Left forelimb (tissue), 1 donor: ENCODE measurements at places on chromosomes 3 and 15.

DNA sequence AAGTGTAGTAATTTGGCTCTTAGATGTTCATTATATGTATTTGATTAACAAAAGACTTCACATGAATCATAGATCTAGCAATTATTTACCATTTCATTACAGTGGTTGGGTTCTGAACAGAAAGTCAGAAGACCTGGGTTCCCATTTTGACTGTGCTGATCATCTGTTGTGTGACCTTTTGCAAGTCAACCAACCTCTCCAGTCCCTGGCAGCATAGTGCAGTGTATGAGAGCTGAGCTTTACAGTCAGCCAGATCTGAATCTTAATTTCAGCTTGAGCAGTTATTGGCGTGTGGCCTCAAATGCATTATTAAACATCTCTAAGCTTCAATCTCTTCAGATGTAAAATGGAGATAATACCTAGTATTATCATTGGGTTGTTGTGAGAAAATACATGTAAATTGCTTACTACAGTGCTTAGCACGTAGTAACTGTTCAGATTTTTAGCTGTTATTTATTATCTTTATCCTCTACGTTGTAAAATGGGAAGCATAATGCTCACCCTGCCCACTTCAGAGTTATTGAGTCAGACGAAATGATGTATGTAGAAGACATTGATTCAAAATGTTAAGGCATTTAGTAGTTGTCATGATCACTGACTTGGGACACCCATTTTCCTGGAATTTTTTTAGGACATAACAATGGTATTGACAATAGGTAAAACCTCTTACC lies 104.0 kb downstream of the KLHL25 start:
- no peak for DNase-seq

- DNase-seq: no peak
Measured at GRCh38 chr15:73632670-73633058, 525 bp downstream of the NPTN start.

GRCh38 chr15:89976246-89976600 lies 24.9 kb upstream of the ZNF710 start:
- DNase-seq: no peak

- no peak for DNase-seq
Measured at GRCh38 chr15:72965671-72966070, 86.6 kb upstream of the NEO1 start.

GRCh38 chr3:10949197-10949596 lies 43.4 kb upstream of the SLC6A1 start:
- DNase-seq: no peak

DNA sequence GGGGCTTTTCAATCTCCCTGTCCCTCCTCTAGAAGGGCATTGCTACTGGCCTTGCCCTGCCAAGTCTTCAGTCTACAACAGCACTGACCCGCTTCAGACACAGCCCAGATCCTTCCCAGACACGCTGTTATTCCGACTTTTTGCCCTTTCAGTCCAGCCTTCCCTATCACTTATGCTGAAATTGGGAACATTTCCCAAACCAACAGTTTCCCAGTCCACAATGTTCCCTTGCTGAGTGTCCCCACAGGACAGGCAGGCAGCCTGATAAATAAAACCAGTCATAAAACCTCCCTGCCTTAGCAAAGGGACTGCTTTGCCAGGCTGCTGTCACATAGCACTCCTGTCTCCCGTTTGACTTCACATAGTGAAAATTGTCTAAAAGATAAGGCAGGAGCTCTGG lies 43.5 kb downstream of the GOLGA6L2 start:
- DNase-seq: no peak

- DNase-seq: no peak
Measured at GRCh38 chr15:31476866-31477265, 150.2 kb downstream of the KLF13 start.

GRCh38 chr3:52530918-52531826 lies 2.5 kb downstream of the NT5DC2 start:
- DNase-seq: peak; percentile 63

DNA sequence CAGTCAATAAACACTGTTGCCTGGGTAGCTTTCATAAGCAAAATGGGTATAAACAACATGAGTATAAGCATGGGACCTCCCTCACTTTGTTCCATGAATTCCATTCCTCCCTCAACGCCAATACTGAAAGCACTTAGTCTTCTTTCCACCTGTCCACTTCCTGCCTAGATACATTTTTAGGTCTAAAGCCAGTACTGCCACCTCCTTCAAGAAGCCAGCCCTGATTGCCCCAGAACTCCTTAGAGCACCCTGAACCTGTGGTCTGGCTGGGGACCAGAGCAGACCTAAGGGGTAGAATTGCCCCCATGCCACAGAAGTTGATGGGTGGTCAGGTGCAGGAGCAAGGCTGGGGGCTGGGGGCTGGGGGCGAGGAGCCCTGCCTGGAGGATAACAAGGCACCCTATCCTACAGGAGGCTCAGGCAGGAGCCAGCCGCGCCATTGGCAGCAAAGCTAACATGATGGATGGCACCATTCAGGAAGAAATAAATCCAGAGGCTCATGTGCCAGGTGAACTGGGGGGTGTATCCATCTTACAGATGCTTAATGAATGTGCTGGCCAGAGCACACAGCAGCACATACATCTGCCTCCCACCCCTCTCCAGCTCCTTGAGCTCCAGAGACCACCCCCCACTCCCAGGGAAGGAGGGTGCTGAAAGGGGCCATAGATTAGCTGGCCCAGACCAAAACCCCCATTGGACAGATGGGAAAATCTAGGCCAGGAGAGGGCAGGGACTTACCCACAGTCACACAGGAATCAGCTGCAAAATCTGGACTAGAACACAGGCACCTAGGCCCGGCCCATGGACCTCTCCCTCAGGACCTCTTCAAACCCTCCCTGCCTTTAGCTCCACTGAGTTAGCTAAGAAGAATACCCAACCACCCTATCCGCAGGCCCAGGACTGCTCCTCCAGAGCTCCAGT lies 113.8 kb upstream of the LINGO1 start:
- DNase-seq: no peak

DNA sequence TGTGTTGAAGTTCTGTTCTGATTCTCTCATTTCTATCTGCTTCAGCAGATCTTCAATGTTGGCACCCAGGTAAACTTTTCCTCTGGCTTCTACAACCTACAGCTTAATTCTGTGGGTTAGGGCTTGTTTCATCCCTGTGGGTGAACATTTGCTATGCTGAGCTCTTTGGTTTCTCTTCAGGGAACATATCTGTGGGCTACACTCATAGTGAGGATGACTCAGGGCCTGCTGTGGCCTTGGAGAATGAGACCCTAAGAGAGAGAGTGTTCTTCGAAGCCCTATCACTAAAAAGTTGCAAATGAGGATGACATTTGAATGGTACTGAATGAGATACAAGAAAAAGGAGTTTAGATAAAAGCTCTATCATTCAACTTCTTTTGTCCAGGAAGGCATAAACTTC lies 346.2 kb upstream of the CBLB start:
- DNase-seq: no peak

DNA sequence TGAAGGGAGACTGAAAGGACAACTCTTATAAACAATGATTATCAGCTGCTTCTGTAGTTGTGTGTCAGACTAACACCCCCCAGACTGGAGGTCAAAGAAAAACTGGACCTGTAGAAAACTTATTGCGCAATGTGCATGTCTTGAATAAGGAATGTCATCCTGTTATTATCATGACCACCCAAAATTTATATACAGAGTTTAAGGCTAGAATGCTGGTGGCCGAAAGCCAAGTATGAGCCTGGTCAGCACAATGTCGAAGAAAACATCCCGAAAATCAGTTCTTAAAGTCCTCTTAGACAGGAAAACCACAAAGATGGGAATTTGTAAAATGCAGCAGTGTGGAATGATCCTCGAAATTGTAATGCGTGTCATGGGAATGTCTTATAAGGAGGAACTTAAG lies 29.3 kb downstream of the RFTN1 start:
- DNase-seq: no peak

DNA sequence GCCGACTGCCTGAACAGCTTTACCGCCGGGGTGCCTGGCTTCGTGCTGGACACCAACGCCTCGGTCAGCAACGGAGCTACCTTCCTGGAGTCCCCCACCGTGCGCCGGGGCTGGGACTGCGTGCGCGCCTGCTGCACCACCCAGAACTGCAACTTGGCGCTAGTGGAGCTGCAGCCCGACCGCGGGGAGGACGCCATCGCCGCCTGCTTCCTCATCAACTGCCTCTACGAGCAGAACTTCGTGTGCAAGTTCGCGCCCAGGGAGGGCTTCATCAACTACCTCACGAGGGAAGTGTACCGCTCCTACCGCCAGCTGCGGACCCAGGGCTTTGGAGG lies 815 bp downstream of the SPINT1 start:
- DNase-seq: no peak

DNA sequence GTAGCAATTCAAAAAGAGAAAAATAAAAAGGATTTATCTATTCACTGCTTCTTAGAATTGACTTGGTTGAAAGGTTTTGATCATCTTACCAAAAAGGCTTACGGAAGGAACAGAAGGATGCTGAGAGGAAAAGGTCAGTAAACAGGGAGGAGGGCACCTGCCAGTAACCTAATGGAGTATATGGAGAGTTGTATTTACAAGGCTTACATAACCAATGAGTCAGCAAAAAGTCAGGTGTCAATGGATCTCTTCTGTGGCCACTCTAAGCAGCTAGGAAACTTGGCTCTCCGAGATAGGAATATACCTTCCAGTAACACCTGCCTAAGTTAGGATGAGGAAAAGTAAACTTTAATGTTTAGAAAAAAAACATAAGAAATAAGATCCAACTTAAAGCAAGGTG lies 80.5 kb upstream of the PLXND1 start:
- DNase-seq: no peak

GRCh38 chr3:47193871-47194859 lies 30.3 kb upstream of the SETD2 start:
- no peak for DNase-seq

DNA sequence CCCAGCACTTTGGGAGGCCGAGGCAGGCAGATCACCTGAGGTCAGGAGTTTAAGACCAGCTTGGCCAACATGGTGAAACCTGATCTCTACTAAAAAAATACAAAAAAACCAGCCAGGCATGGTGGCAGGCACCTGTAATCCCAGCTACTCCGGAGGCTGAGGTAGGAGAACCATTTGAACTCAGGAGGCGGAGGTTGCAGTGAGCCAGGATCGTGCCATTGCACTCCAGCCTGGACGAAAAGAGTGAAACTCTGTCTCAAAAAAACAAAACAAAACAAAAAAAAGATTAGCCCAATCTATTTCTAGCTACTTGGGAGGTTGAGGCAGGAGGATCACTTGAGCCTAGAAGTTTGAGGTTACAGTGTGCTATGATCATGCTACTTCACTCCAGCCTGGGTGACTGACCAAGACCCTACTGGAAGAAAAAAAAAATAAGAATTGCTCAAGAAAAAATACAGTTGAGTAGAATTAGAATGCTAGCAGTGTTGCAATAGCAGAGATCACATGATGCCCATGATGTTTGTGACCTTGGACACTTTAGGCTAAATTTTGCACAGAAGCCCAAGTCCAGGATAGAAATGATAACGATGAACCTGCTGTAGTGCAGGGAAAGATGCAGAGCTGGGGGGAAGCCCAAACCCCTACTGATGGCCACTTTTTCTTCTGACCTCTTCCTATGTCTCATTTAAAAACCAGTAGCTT lies 162.2 kb downstream of the LPP start:
- DNase-seq: no peak

- DNase-seq: no peak
Measured at GRCh38 chr3:170701696-170702678, 116.1 kb upstream of the SLC7A14 start.

DNA sequence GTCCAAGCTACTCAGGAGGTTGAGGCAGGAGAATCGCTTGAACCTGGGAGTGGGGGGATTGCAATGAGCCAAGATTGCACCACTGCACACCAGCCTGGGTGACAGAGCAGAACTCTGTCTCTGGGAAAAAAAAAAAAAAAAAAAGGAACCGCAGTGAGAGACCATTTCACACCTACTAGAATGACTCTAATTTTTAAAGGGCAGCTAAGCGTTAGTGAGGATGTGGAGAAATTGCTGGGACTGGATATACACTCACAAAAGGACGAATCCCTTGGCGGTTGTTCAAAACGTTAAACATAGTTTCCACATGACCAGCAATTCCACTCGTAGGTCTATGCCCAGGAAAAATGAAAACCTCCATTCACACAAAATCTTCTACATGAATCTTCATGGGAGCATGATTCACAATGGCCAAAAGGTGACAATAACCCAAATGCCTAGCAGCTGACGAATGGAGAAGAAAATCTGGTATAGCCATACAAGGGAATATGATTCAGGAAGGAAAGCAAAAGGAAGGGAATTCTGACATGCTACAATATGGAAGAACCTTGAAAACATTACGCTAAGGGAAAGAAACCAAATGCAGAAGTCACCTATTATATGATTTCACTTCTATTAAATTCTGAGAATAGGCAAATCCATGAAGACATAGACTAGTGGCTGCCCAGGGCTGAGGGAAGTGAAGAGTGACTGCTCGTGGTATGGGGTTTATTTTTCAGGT lies 127.0 kb downstream of the CHSY1 start:
- no peak for DNase-seq

GRCh38 chr3:36496684-36497633 lies 116.7 kb downstream of the STAC start:
- no peak for DNase-seq

GRCh38 chr3:151290673-151291072 lies 12.3 kb upstream of the P2RY14 start:
- no peak for DNase-seq

DNA sequence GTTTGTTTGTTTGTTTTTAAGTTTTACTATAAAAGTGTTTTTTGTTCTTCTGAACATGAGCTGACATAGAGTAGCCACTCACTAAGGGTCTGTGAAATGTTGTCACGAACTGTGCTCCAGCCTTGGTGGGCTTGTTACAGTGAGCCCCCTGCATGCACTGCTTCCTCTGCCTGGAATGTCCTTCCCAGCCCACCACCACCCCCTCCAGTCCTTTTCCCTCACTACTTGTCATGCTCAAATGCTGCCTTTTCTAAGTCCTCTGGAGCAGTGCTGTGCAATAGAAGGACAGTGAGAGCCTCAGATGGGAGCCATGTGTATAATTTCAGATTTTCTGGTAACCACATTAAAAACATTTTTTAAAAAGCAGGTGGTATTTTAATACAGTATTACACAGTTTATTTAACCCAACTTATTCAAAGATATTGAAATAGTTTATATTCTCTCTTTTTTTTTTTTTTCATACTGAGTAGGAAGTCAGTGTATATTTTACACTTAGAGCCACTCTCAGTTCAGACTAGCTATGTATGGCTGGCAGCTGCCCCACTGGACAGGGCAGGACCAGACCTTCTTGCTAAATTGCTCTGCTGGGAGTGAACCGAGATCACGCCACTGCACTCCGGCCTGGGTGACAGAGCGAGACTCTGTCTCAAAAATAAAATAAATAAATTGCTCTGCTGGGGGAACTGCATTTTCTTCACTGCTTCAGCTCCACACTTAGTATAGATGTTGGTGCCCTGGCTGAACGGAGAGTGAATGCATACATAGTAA lies 26.9 kb downstream of the MKRN2OS start:
- no peak for DNase-seq

DNA sequence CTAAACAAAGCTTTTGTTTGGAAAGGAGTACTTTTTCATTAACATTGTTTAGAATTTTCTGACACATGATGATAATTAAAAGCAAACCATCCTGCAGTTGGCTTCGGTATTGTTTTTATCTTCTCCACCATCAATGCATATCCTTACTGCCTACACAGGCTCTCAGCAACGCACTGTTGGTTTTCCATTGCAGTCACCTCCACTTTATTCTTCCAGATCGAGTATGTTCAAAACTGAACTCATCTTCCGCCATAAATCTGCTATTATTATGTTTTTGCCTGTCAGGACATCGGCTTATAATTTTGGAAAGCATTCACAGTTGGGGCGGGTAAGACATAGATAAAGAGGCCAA lies 589 bp upstream of the SENP5 start:
- no peak for DNase-seq
